ENCODE measurements at places on chromosomes 16 and 17.
A peak's percentile ranks its signal among the peaks of the same experiment; 100 is the strongest.

GRCh38 chr16:74455213-74455612 is 33.9 kb upstream of the CLEC18B start:
- no peak for DNase-seq

GRCh38 chr17:54111576-54111975 is 288.8 kb downstream of the KIF2B start:
- DNase-seq: no peak

DNA sequence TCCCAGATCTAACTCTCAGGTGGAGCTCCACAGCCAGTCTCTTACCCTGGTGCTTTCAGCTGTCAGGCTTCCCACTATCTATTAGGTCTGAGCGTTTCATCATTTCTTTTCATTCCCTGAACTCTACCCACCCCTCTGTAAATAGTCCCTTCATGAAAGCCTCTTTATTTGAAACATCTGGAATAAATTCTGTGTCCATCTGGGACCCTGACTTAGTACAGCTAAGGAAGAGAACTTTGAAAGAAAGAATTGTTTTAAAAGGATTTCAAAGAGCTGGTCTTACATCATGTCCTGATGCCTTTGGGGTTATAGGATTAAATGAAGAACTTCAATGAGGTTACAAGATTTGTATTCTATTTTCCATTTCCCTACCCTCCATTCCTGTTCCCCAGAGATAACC is 388.5 kb upstream of the CA10 start:
- no peak for DNase-seq

- no peak for DNase-seq
Measured at GRCh38 chr16:28140788-28141618, 70.8 kb downstream of the XPO6 start.

- no peak for DNase-seq
Measured at GRCh38 chr16:57601801-57602478, 26.5 kb upstream of the ADGRG1 start.

DNA sequence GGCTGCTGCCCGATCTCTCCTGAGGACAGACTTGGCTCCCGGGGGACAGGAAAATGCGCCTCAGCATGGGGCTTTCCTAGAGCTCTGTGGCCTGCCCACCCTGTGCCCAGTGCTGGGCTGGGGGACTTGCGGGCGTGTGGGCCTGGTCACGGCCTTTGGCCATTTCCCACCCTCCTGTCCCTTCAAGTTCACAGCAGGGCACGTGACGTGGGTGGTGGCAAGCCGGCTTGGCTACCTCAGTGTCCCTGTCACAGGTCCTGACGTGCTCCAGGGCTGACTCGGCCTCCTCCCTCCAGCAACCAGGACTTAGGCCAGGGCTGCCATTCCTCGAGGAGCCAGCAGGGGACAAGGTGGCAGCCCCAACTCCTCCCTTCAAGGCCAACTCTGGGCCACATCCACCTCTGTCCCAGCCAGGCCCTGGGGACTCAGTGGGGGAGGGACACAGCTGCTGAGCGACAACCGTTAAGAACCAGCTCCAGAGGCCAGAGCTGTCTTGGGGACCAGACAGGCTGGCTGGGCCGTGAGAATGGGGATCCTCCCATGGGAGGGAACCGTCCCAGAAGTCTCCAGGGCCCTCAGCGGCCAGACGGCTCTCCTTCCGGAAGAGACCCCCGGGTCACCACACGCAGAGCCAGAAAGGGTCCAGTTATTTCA is 981 bp upstream of the UNC13D start:
- peak; percentile 88 for DNase-seq

GRCh38 chr17:57538736-57539456 is 206.2 kb downstream of the CCDC182 start:
- DNase-seq: no peak

DNA sequence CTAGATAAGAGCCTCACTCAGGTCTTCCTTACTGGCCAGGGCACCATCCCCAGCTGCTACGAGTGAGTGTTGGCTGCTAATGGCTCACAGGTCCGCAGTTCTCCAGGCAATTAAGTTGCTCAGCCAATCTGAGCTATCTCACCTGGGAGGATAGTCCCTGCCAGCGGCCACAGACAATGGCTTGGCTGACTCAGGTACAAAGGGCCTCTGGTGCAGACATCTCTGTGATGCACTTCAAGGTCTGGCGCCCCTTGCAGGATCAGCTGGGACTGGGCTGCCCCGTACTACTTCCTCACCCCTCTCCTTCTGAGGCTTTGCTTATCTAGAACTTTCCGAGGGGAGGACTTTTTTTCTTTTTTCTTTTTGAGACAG is 49.2 kb upstream of the EMP2 start:
- DNase-seq: peak; percentile 41

DNA sequence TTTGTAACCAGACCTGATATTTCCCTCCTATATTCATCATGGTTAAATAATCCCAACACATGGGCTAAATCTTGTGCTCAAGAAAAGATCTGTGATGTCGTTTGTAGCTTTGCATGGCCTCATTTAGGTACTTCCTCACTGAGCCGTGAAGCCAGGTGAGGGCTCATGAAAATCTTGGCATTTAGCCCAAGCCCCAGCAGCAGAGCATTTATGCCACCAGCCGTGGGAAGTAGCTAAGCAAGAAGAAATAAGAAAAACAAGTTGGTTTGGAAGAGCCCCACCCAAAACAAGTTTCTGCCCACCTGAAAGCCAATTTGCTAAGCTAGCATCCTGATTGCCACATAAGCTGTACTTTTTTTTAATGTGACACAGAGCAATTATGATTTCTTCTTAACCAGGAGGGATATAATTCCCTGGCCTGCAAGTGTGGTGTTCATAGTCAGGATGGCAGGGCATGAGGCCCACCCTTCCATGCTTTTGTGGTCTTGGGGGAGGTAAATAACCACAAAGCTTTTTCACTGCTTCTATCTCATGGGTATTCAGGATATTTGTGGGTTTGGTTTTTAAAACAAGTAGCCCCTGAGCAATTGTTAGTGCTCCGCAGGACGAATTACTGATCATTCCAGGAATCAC is 10.5 kb downstream of the TMIGD1 start:
- DNase-seq: no peak

GRCh38 chr16:62970851-62971250 is 934.6 kb upstream of the CDH8 start:
- DNase-seq: no peak

DNA sequence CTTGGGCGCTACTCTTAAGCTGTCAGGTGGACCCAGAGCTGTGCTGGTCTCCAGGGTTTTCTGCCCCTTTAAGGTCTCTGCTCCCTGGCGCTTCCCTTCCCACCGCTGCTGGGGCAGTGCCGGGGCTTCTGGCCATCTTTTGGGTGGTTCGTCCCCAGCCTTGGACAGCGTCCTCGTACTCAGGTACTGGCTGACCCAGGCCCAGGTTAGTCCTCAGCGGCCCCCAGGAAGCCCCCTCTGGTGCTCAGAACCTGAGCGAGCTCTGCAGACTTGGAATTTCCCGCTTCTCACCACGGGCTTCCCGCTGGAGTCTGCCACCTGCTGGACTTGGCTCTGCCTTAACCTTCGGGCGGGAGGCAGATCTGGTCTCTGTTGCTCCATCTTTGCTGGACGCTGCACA is 94.1 kb upstream of the ZNF750 start:
- DNase-seq: peak; percentile 23

DNA sequence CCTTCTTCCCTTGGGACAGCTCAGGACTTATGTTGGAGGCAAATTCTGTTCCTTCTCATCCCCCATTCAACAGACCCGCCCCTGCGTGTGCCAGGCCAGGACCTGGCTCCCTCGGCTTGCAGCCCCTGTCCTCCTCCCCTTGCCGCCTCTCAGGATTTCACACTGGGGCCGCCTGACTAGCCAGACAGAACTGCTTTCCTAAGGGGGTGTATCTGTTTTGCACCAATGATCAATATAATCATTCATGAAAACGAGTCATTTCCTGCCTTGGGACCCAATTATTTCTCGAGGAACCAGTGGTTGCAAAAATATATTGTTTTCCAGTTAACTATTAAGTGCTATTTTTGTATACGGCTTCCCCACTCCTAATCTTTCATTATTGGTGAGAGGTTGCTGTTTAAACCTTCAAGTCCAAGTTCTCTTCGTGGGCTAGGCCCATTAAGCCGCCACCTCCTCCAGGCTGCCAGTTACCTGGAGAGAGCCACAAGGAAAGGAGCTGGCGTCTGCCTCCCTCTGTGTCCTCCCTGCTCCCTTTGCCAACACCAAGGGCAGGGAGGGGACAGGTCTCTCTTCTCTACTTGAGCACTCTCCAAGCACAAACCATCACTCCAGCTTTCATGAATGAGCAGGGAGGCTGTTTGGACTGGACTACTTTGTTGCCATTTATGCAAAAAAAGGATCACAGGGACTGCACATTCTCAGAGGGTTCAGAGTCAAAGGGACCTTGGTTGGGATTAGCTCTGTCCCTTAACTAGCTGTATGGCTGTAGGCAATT is 8.9 kb downstream of the DCAKD start:
- no peak for DNase-seq

Measured in WTC11 (cell line).